GM12892 (cell line): ENCODE measurements at places on chromosomes 6 and 20.

DNA sequence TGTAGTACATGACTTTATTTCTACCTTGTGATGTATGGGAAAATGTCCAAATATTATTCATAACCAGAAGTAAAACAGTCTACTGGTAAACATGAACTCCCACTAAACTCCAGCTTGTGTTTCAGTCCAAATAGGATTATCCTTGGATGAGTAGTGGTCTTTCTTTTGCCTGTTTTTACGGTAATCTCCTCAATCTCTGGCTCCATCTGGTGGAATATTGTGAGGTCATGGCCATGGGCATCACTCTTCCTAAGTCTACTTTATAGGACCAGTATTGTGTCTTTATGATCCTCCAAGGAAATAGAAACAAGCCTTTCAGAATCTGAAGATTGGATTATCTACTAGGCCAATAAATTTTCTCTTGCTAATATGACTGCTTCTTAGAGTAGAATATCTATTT, 505.0 kb downstream of the BMP2 start:
- DNase-seq: no peak

DNA sequence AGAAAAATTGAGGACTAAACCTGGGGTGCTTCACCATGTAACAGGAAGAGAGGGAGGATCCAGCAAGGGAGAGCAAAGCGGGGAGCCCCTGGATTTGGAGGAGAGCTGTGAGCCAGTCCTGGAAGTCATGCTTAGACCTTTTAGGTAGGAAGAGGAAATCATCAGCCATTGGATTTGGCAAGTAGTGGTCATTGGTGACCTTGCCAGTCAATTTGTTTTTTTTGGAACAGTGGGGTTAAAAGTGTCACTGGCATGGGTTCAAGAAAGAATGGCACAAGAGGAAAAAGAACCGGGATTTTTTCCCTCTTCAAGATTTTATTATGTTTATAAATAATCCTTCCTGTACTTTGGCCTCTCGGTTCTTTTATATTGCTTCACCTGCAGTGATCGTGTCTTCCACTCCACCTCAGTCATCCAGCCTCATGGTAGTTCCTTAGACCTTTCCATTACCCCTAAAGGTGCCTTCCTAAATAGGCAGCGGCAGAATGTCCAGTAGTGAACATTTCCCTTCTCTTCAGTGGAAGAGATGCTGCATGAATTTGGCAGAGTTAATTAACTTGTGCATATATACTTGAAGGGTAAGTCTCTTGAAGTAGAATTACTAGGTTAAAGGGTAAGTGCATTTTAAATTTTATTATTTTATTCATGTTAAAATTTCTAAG, 124.7 kb downstream of the QKI start:
- no peak for DNase-seq

- DNase-seq: no peak
Measured at GRCh38 chr6:32816746-32817204, at the start of gene HLA-DOB. HLA-DOB (minus strand) TSS chr6:32817002; CDS start chr6:32816951, 51 bp downstream.

- DNase-seq: no peak
Measured at GRCh38 chr20:46830886-46831632, 63.6 kb upstream of the EYA2 start.

- no peak for DNase-seq
Measured at GRCh38 chr6:45651301-45651700, 273.6 kb upstream of the SUPT3H start.

GRCh38 chr20:41028359-41029149, at the start of gene TOP1:
TOP1 (plus strand) TSS chr20:41028822; CDS start chr20:41029068, 246 bp downstream.
- peak; percentile 99 for DNase-seq
